ENCODE measurements at places on chromosomes 6 and 20.

- DNase-seq: no peak
These were observed 289.4 kb downstream of the PRL start for GRCh38 chr6:22007469-22007868.

- no peak for DNase-seq
These were observed 3.3 kb upstream of the TAGAP start for GRCh38 chr6:159047891-159048685.

- DNase-seq: no peak
These were observed 1.9 kb upstream of the NR2E1 start for GRCh38 chr6:108163644-108164542.

DNA sequence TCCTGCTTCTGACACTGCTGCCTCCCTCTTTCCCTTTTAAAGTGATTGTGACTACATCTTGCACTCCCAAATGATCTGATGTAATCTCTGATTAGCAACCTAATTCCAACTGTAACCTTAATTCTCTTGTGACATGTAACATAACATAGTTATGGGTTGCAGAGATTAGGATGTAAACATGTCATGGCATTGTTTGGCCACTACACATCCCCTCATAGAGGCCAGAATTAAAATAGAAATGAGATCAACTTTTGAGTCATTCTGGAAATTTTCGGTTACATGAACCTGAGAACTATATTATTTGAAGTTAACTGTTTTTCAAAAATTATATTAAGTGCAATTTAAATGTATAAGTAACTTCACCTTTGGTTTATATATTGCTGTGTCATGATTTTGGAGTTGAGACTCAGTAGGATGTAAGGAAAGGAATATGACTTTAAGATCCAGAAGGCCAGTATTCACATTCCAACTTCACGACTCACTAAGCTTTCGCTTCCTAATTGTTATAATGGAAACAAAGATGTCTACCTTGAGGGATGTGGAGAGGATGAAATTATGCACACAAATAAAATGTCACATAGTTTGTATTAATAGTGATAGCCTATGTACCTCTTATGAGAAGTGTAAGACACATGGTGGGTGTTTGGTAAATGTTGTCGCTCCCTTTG is 611.9 kb upstream of the MAP3K7 start:
- no peak for DNase-seq

DNA sequence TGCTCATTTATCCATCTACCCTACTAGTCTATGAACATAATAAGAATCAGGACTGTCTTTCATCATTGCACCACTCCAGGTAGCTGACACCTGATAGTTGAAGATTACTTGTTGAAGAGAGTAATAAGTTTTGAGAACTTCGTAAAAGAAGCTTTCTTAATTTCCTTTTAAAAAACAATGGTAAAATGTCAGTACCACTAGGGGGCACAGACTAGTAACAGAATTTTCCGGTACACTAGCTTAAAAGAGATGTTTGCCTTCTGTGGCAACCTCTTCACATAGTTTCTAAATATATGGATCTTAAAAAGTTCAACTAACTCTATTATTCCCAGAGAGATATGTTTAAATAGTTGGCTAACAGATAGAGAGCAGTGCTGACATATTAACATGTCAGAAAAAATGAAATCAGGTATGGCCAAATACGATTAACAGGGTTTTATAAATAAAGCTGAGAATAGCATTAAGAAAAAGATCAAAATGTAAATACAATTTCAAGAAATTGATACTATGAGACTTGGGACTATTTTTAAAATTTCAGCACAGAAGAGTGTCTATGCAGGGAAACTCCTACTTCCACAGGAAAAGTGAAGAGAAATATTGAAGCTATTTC is 5.4 kb upstream of the KCNQ5 start:
- DNase-seq: no peak

DNA sequence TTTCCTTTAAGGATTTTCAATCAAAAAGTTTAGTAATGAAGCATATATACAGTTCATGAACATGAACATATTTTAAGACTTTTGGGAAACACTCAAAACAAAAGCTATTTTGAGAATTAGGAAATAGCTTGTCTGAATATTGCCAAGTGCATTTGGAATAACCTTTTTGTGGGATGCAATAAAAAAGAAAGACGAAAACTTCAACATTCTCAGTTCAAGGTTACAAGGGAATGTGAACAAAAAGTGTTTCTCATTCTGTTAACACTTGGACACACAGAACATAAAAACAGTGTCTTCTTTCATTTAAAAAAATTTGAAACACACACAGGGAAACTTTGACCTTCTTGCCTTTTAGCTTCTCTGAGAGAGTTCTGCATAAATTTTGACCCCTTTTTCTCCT is 72.7 kb upstream of the TCF21 start:
- DNase-seq: no peak

DNA sequence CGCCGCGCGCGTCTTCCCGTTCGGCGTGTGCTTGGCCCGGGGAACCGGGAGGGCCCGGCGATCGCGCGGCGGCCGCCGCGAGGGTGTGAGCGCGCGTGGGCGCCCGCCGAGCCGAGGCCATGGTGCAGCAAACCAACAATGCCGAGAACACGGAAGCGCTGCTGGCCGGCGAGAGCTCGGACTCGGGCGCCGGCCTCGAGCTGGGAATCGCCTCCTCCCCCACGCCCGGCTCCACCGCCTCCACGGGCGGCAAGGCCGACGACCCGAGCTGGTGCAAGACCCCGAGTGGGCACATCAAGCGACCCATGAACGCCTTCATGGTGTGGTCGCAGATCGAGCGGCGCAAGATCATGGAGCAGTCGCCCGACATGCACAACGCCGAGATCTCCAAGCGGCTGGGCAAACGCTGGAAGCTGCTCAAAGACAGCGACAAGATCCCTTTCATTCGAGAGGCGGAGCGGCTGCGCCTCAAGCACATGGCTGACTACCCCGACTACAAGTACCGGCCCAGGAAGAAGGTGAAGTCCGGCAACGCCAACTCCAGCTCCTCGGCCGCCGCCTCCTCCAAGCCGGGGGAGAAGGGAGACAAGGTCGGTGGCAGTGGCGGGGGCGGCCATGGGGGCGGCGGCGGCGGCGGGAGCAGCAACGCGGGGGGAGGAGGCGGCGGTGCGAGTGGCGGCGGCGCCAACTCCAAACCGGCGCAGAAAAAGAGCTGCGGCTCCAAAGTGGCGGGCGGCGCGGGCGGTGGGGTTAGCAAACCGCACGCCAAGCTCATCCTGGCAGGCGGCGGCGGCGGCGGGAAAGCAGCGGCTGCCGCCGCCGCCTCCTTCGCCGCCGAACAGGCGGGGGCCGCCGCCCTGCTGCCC is 1.1 kb downstream of the SOX4 start:
- peak; percentile 22 for DNase-seq

Measured in stimulated activated naive CD4-positive, alpha-beta T cell treated with Interleukin-2 at 50 U/mL for 16 hours (primary cell).